ENCODE measurements at places on chromosomes 1 and 21. TPM values are rescaled to one million over a fixed set of nuclear protein-coding genes. Genes with fewer than 3 reads are reported as not detected.
A peak's percentile ranks its signal among the peaks of the same experiment; 100 is the strongest.

The LRRN2 gene
- 2.5 TPM for total RNA-seq

The OXCT2 gene
- not detected for total RNA-seq

GRCh38 chr1:13675151-13675651, 24.8 kb upstream of the PRDM2 start:
- no peaks in the 10 kb centered on the region for H3K27me3 ChIP-seq
- no peak overlapping the region for H3K4me3 ChIP-seq
- no peak for DNase-seq

The KCNH1 gene
- 1.3 TPM for total RNA-seq

The GBP7 gene
- total RNA-seq: not detected

The CELA3A gene
- total RNA-seq: not detected

- H3K27ac ChIP-seq: peak overlapping the region; percentile 59
- H3K36me3 ChIP-seq: no peaks in the 10 kb centered on the region
- H3K4me1 ChIP-seq: peaks cover 5% of the 10 kb centered on the region
- H3K4me3 ChIP-seq: peak overlapping the region; percentile 81
- DNase-seq: no peak
- peaks cover 91% of the 10 kb centered on the region for H3K27me3 ChIP-seq
These were observed 697 bp downstream of the PRDM16 start for GRCh38 chr1:3069491-3070308.

The HES4 gene
- 36.4 TPM for total RNA-seq

The MASP2 gene
- total RNA-seq: not detected

The ESRRG gene
- 5.6 TPM for total RNA-seq

DNA sequence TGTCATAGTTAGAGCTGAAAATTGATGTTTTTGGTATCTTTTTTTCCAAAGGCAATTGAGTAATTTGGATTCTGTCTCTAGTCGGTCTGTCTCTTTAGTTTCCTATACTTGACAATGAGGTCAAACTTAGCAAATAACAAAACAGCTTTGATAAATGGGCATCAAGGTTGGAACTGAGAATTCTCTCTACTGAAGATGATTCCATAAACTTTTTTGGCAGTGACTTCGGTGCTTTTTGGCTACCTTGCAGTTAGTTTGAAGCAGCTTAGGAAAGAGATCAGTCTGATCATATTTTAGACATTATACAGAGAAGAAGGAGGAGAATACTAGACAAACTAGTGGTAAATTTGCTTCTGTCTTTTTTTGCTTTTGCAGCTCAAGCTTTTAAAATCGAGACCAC, 559 bp downstream of the VCAM1 start:
- peaks cover 4% of the 10 kb centered on the region for H3K4me1 ChIP-seq
- DNase-seq: no peak
- peak overlapping the region; percentile 59 for H3K27ac ChIP-seq
- H3K4me3 ChIP-seq: peak overlapping the region; percentile 23

The DYNLT4 gene
- 2.0 TPM for total RNA-seq

The RHCE gene
- total RNA-seq: 0.32 TPM

DNA sequence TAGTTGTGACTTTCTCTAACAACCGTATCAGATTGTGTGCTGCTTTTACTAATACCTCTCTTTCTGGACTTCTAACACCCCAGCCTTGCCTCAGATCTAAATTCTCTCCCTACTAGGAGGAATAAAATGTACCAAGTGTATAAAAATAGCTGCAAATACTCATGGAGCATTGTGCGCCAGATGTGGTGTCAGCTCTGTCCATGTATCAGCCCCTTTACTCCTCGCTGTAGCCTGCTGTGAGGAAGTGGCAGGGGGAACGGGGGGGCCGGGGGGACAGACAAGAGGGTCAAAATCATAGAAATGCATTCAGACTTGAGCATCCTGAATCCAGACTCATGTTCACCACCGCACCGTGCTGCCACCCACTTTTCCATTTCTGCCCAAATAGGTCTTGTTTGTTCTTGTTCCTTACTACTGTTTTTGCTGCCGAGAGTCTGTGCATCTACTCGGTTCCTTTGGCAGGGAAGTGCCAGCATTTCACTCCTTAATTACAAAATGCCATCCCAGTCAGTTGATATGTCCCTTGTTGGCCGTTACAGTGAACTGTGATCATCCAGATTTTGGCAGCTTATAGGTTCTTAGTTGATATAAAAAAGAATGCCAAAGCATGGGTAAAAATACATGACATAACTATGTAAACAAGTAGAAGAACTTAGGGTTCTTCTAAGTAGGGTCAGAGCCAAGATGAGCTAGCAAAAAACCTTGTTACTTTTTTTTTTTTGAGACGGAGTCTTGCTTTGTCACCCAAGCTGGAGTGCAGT, 76.4 kb downstream of the UBE4B start:
- peak overlapping the region; percentile 2 for H3K27ac ChIP-seq
- H3K27me3 ChIP-seq: no peaks in the 10 kb centered on the region
- H3K4me3 ChIP-seq: no peak overlapping the region
- H3K4me1 ChIP-seq: no peaks in the 10 kb centered on the region

DNA sequence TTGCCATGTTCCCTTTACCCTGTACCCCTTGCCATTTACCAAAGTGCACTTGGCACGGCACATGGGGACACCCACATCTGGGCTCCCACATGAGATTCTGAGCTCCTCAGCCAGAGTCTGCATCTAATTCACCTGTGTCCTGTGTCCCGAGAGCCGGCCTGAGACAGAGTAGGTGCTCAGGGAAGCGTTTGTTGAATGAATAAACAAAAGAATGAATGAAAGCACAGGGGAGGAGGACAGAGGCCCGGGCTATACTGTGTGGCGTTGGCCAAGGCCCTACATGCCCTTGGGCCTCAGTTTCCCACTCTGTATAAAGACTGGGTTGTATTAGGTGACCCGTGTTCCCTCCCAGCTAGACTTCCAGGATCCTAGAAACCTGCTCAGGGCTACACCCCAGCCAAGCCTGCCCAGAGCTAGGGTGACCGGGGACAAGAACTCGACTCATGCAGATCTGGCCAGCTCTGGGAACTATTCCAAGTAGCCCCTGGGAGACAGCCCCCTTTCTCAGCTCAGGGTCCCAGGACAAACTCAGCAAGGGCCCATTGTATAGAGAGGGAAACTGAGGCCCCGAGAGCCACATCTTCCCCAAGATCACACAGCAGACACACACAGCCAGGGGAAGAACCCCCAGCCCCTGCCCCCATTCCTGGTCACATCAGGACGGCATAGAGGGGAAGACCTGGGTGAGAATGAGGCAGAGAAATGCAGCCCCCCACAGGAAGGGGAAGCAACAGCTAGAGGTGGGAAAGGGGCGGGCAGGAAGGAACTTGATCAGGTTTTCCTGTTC, 6.0 kb downstream of the EPHA2 start:
- no peaks in the 10 kb centered on the region for H3K36me3 ChIP-seq
- no peaks in the 10 kb centered on the region for H3K27me3 ChIP-seq
- H3K4me1 ChIP-seq: peaks cover 39% of the 10 kb centered on the region
- H3K27ac ChIP-seq: no peak overlapping the region
- no peak overlapping the region for H3K4me3 ChIP-seq

The CLIC6 gene
- 10.0 TPM for total RNA-seq

DNA sequence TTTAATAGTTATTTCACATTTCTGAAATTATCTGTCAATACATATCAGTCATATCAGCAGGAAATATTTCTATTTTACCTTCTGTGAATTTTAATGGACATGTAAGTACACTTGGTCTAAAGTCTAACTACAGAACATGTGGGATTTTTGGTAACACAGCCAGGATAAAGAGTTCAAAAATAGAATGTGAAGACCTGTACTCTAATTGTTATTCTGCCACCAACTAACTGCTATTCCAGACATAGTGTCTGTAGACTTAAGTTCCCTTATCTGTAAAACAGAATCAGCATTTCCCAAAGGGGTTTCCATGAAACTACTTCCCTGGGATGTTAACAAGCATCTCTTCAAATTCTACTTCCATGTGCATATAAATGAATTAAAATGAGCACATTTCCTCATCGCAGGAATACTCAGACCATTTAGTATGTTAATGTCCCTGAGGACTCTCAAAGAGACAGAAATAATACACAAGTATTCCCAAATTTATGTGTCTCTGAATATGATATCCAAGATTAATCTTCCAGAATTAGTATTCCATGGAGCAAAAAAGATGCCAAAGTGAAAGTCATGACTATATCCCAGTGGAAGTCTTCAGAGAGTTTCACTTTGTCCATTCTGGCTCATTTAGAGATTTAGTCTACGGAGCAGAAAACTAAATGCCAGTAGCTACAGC, 325.6 kb downstream of the NEGR1 start:
- no peak overlapping the region for H3K4me3 ChIP-seq
- DNase-seq: no peak
- no peak overlapping the region for H3K27ac ChIP-seq
- H3K36me3 ChIP-seq: no peaks in the 10 kb centered on the region
- no peaks in the 10 kb centered on the region for H3K4me1 ChIP-seq

The KCNJ15 gene
- 0.80 TPM for total RNA-seq

Measured in breast epithelium (tissue), 4 donors.